ENCODE measurements at places on chromosomes 4 and X.

DNA sequence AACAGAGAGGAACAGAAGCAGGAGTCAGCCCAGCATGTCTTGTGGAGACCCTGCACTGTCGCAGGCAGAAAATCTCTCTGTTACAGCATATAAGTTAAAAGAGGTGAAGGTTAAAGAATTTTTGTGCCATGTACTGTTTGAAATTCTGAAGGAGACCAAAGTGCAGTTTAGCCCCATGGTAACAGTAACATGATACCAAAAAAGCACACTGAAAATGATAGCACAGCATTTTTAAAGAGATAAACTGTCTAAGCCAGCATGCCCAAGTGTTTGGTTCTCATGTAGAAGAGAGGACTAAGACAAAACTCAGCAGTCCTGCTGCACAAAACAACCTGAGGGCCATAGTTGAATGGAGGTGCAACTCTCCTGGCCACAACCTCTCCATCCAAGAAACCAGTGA is 41.9 kb upstream of the PARM1 start:
- no peak for DNase-seq

GRCh38 chr4:17584521-17585213 is 7.7 kb downstream of the LAP3 start:
- DNase-seq: no peak

DNA sequence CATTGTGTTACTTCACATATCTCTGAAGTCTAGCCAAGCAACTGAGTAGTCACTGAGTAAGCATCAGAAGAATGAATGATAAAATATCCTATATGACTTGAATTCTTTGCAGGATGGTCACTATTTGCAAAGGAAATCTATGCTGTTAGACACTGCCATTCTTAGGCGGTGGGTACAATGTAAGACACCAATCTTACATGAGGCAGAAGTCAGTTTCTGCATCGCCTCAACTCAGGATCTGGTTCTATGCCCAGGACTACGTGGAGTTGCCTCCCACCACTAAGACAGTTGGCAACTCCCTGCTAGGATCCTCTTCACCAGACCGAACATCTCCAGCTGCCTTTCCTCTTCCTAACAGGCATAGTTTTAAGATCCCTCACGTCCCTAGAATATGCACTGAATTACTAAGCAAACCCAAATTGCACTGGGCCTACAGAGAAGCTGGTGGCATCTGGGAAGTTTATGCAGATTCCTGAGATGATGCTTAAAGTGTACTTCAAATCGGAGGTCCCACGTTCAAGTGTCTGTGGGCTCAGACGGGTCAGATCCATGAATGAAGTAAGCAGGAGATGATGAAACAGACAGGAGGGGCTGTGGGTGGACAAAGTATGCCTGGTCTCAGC is 45.6 kb downstream of the SEL1L3 start:
- DNase-seq: peak; percentile 80

DNA sequence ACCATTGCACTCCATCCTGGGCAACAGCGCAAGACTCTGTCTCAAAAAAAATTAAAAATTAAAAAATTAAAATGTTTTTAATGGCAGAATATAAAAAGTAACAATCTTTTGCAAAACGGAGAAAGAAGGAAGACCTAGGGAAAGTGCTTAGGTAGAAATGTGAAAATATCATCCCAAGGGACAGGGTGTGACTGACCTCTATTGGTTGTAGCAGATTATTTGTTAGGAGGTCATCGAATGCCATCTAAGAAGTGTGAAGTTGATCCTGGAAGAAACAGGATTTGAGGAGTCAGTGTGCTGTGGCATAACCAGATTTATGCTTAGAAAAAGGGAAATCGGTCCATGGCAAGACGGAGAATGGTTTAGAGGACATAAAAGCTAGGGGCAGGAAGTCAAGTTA is 18.1 kb upstream of the C4orf36 start:
- DNase-seq: no peak

DNA sequence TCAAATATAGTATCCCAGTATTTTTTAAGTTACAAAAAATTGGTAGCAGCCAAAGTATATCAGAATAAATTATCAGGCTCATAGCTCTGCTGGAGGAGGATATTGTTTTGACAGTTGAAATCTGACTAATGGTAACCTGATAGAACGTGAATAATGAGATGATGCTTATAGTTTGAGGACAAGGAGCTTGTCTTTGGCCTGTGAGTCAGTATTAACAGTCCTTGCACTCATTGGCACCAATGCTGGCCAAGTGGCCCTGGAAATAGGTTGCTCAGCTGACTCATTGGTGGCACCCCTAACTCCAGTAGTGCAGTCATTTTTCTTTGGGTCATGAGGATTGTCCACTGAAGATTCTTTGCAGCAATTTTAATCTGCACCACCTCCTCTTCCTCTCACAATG is 203.3 kb upstream of the JADE1 start:
- peak; percentile 57 for DNase-seq

- DNase-seq: no peak
Observed at GRCh38 chr4:32462944-32463343, 1742.8 kb downstream of the PCDH7 start.

GRCh38 chr4:127509155-127509554 is 123.6 kb upstream of the INTU start:
- DNase-seq: peak; percentile 43

GRCh38 chrX:110123331-110123782 is 120.4 kb downstream of the TMEM164 start:
- no peak for DNase-seq

- DNase-seq: peak; percentile 56
Observed at GRCh38 chr4:14916554-14917297, 85.6 kb upstream of the CPEB2 start.

GRCh38 chr4:40579983-40580382 is 49.7 kb downstream of the RBM47 start:
- DNase-seq: peak; percentile 68

GRCh38 chr4:77393996-77394395 is 211.6 kb upstream of the CXCL13 start:
- no peak for DNase-seq

DNA sequence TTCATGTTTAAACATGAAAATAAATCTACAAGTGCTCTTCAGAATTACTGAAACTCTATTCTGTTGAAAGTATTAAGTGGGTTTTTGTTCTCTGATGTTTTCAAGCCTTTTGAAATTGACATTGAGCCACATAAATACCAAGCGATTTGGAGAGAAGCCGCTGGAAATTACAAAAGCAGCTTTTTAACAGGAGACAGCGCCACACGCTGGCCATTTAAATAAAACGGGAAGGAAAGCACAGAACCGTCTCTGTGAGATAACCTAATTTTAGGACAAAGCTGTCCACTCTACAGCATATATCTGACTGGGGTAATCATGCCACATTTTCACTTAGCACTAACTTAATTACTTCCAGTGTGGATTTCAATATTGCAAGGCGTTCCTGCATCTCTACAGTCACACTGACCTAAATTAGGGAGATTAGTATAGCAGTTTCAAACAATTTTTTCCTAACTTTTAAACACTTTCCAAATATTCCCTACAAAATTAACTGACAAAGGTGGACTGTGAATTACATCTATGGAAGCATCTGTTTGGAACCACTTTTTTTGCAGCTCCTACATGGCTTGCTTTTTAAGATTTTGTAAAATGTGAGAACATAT is 6.8 kb upstream of the ANOS1 start:
- no peak for DNase-seq

DNA sequence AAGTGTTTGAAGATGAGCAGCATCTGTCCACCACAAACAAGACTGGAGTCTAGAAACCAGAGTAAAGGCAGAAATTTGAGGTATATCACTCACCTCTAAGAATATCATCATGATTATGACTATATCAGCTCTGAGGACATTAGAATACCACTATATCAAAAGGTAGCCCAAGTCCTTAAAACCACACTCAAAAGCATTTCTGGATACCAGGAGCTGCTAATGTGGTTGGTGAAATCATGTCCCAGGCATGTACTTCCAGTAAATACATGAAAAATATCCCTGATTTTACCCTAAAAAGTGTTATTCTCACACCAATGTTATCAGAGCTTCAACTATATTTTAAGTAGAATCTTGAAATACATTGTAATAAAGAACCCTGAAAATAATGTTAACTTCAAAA is 136.3 kb upstream of the SMAD1 start:
- DNase-seq: no peak

GRCh38 chr4:183716302-183716701 is 57.2 kb downstream of the TRAPPC11 start:
- no peak for DNase-seq

- DNase-seq: no peak
Observed at GRCh38 chr4:27176400-27176799, 315.8 kb downstream of the STIM2 start.

DNA sequence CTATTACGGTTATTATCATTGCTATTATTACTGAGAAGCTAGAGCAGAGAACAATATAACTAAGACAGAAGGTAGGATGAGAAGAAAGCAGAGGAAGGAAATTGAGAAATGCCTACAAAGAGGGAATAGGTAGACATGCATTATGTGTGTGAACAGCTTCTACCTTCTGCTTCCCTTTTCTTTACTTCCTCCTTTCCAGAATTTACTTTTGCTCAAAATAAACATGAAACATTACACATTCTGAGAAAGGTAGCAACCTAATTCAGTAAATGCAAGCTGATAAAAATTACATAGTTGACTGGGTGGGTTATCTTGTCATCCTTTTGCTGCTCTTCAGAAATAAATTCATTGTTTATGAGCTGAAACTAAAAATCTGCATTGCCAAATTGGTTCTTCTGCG is 54.6 kb downstream of the AMOT start:
- no peak for DNase-seq

GRCh38 chr4:100898844-100899243 is 381.0 kb upstream of the EMCN start:
- no peak for DNase-seq

DNA sequence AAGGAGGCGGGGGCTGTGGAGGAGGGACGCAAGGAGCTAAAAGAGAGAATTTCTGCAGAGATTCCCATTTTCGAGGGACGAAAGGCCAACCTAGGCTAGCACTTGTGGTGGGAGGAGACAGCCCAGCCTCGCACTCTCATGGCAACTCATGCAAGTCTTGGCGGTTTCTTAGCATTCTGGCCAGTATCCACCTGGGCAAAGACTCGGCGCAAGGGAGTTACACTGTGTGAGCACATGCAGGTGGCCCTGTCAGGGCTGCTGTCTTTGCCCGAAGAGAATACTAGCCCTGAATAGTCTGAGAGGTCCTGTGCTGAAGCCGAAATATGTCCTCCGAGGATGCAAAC is 15.5 kb downstream of the MCF2 start:
- no peak for DNase-seq

DNA sequence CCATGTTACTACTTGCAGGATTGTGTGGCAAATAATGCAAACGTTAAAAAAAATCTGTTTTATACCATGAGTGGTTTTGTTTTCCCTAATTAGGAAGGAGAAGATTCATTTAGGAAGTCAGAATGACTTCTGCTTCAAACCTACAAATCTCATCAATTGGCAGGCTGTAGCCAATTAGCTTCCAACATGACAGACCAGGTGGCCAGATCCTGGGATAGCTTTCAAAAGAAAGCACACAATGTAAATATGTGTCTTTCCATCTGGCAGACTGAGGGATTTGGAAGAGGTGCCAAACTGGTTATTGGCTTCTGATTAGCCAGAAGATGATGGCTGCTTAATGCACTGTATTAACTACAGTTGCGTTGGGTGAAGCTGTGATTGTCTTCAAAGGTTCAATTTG is 432.8 kb downstream of the ANKRD50 start:
- no peak for DNase-seq

GRCh38 chr4:111362941-111363361 is 740.1 kb upstream of the PITX2 start:
- no peak for DNase-seq

DNA sequence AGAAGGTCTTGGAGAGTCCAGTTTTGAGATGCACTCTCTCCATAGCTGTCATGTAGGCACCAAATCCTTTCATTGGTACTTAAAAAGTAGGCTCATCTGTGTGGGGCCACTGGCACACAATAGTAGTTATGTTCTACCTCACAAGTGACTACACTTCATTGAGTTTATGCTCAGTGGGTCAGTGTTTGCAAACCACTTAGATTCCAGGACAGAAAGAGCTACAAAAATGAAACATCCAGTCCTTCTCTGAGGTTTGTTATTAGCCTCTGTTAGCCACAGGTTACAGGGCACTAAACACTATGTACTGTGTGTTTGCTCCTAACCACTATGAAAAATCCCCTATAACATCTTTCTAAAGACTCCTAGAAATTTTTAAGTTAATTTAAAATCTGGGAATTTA is 13.8 kb downstream of the RAB28 start:
- no peak for DNase-seq

DNA sequence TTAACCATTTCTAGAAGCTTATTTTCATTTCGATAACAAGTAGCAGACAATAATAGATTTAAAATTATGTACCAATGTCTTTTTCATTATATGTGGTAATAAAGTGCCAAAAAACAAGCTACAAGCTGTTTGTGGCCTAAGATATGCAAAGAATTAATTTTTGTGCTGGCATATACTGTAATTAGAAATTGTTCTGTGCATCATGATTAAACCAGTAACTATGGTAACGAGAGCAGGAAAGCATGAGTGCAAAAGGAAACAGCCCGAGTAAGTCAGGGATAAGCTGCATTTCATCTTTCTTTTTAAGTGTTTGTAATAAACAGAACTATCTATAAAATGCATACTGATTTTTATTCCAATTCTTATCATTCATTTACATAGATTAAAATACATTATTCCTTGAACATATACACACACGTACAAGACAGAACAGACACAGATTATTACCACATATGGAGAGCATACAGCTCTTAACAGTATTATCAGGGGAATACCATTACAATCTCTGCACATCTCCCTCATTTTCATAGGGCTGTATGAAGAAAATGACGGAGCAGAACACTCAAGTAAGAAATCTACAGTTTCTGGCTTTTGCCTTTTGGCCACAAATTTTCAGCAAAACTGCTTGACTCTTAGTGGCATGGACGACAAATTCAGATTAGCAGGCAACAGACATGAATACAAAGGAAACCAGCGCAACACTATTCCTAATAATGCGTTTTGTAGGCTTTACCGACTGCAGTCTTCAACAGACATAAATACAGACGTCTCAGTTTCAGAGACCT is 121.3 kb upstream of the WDR17 start:
- no peak for DNase-seq

GRCh38 chr4:27360790-27361267 is 500.2 kb downstream of the STIM2 start:
- no peak for DNase-seq

GRCh38 chr4:162117051-162117450 is 46.7 kb downstream of the FSTL5 start:
- DNase-seq: no peak

DNA sequence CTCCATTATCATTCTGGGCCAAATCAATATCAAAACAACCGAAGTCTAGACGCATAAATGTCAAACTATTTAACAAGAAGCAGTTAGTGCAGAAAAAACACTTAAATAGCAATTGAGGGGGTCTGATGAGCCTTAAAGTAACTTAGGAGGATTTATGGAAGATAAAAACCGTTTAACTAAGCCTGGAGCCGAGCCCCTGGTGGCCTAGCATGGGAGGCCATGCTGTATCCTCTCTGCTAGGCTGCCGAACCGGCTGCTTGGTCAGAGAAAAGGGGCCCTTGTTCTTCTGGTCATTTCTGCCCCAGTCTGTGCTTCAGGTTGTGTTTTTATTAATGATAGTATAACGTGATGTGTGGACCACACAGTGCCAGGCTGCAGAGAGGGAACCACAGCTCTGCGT is 72.4 kb downstream of the CPZ start:
- no peak for DNase-seq

GRCh38 chr4:153151535-153152455 is 52.4 kb upstream of the TRIM2 start:
- no peak for DNase-seq

Measured in HCEC 1CT (cell line).